ENCODE measurements at places on chromosomes 16 and 17.

DNA sequence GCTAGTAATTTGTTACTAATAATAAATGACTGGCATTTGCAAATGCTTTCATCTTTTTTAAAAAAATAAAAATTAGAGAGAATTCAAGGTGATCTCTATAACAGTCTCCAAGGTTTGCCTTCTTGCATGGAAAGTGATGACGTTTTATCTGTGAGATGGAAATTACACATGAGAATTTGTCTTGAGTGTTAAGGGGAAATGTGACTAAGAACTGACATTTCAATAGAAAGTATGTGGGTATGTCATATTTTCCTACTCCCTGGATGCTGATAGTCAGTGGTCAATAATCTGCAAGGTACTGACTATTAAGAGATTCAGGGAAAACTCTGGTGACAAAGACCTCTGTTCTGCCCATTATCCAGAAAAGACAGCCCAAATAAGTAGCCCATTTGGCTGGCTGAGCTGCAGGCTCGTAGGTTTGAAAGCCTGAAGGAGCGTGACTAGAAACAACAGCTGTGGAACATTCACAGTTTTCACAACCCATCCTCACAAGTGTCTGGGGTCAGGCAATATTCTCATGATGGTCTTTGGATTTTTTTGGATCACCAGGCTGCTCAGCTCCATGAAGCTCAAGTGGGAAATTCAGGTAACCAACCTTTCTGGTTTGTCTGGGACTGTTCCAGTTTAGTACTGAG is 49.7 kb upstream of the WSCD1 start:
- no peak for DNase-seq

GRCh38 chr16:66270333-66270927 is 96.1 kb upstream of the CDH5 start:
- no peak for DNase-seq

DNA sequence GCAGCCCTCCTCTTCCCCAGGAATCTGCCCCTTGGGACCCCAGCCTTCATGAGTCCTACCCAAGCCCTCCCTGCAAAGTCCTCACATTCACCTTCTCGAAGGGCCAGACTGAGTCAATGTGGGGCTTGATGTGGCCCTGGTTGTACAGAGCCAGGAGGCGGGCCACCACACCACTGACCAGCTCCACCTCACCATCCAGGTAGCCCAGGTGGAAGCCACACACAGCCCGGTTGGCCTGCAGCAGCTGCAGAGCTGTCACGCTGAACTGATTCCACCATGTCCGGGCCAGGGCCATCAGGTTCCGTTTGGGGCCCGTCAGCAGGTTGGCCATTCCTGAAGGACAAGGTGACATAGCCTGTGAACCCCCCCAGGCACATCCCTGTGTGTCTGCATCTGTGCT is 6.0 kb downstream of the VAT1 start:
- DNase-seq: no peak

DNA sequence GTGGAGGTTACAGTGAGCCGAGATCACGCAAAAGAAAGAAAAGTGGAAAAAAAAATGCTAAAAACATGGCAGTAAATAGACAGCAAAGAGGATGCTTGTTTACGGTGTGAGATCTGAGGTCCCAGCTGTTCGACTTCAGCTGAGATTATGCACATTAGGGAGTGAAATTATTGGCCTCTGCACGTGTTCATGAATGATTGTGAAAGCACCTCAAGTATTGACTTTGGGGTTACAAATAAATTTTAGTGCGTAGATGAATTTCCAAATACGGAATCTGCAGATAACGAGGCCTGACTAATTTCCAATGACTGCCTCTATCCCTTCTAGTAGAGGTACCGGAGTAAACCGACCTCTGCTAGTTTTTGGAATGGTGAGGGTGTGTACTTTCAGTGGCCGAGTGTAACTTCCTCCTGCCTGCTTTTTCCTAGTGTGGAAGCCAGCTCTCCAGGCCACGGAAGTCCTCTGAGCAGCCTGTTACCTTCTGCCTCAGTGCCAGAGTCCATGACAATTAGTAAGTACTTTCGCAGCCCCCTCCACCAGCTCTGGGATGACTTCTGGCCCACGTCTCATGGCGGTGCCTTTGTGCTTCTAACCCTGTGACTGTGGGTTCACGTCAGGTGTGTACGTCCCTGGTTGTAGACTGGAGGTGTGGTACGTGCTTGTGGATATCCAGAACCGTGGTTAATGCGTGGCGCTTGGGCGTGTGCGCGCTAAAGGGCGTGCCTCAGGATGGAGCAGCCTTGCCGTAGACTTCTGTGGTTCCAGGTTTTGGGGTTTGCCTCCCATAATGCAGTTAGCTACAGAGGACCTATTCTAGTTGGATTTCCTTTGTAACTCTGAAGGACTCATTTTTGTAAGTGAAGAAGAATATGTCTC is 102.1 kb downstream of the SNX29 start:
- no peak for DNase-seq

GRCh38 chr16:69859105-69859989 is 91.8 kb upstream of the CLEC18A start:
- no peak for DNase-seq

- DNase-seq: no peak
Observed at GRCh38 chr17:80872501-80873306, 118.9 kb upstream of the CHMP6 start.

DNA sequence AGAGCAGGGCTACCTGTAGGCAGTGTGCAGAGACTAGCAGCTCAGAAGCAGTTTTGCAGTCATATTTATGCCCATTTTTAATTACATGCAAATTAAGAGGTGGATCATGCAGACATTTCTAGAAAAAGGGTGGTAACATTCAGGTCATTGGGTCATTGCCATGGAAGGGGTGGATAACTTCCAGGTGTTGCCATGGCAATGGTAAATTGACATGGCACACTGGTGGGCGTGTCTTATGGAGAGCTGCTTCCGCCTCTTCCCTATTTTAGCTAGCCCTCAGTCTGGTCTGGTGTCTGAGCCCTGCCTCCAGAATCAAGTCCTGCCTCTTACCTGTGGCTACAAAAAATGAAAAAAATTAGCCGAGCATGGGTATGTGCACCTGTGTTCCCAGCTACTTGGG is 2.8 kb upstream of the DNAI2 start:
- no peak for DNase-seq

DNA sequence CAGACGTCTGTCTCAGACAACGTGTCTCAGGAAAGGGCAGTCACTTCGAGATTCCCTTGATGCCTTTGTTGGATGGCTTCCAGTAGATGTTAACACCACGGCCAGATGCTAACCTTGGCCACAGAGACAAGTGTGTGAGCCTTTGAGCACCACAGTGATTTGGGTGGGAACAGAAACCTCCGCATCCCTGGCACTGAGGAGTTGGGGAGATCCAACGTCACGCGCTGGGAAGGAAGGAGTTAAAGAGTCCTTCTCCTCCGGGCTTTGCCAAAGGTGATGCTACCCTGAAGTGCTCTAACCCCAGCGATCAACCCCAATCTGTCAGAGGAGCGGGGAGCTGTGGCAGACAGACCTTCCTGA is 3.0 kb upstream of the ABR start:
- no peak for DNase-seq

GRCh38 chr16:27195941-27196595 is 7.3 kb upstream of the KDM8 start:
- DNase-seq: no peak

DNA sequence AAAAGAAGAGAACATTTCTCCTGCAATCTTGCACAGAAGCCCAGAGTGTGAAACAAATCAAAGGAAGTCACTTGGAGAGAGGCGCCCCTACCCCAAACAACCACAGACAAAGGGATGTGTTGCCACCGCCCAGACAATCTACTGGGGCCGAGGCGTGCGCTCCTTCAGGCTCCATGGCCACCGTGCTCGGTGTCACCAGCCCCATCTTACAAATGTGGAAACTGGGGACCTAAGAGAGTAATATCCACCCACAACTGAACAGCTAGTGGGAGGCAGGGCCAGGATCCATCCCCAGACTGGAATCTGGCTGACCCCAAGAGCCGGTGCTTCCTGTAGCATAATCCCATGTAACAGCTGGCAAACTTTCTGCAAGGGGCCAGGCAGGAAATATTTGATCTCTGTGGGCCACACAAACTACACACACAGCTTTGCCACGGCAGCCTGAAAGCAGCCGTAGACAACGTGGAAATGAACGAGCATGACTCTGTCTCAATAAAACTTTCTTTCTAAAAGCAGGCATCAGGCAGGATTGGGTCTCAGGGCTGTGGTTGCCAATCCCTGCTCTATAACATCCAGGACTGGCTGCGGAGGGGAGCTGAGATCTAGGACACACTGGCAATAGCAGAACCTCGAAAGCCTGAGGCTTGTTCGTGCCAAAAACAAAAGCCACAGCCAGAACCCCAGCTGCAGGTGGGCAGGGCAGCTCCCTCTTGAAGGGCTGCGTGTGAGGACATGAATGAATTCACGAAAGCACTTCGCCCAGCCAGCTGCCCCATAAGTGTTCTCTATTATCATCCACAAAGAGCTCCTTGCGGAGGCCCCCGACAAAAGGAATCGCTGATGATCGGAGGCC is 26.6 kb upstream of the GINS2 start:
- no peak for DNase-seq

GRCh38 chr17:41667280-41668041 is 21.2 kb upstream of the EIF1 start:
- DNase-seq: no peak

DNA sequence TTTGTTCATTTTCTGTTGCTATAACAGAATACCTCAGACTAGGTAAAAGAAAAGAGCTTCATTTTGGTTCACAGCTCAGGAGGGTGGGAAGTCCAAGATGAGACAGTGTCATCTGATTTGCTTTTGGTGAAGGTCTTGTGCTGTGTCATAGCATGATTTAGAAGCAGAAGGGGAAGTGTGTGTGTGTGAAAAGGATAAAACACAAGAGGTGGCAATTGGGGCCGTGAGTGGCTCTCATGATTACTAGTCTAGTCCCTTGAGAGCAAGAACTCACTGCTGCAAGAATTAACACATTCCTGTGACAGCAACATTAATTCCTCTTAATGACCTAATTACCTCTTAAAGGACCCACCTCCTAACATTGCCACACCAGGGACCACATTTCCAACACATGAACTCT is 8.3 kb downstream of the SLC35G3 start:
- DNase-seq: no peak

DNA sequence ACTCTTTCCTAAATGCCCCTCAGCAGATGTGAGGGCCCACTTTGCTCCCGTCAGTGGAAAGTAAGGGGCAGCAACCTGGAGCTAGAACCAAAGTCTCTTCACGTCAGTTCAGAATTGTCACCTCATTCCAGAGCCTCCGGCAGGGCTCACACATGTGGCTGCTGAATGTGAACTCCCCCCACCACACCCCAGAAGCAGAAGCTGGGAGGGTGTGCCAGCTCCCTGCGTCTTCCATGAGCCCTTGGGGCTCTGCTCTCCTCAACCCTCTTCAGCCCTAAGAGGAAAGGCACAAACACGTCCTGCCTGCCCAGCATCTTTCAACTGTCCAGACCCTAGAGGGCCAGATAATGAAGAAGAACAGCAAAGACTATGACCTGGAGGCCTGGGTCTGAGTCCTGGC is 105.3 kb downstream of the SALL1 start:
- no peak for DNase-seq

- DNase-seq: no peak
Observed at GRCh38 chr16:19737306-19738038, 19.4 kb downstream of the IQCK start.

- no peak for DNase-seq
Observed at GRCh38 chr17:71849783-71850768, 270.7 kb upstream of the SOX9 start.

DNA sequence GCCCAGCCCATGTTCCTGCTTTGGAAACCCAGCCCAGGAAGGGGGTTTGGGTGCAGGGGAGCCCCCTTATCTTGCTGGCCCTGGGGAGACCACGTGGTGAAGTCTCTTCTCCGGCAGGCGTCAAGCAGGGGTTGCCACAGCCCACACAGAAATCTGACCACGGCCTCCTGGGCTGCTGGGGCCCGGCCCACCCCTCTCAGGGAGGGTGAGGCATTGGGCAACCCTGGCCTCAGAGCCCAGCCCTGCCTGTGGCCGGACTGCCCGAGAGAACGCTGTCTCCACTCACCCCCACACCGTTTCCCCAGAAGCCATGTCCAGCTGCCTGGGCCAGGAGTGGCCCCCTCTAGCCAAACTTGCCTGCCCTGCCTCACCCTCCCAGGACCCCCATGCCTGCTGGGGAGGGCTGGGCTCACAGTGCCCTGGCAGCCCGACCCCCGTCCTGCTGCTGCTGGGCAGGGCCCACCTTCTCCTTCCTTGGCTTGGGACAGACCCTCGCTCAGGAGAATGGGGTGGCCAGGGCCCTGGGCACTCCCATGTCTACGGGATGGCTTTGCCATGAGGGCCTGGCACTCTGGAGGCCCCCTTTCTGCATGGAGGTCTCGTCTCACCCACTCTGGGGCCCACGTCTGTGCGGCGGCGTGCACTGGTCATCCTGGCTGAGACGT is 6.7 kb downstream of the RPUSD1 start:
- no peak for DNase-seq

- no peak for DNase-seq
Observed at GRCh38 chr17:81345228-81346089, 49.8 kb upstream of the BAHCC1 start.

DNA sequence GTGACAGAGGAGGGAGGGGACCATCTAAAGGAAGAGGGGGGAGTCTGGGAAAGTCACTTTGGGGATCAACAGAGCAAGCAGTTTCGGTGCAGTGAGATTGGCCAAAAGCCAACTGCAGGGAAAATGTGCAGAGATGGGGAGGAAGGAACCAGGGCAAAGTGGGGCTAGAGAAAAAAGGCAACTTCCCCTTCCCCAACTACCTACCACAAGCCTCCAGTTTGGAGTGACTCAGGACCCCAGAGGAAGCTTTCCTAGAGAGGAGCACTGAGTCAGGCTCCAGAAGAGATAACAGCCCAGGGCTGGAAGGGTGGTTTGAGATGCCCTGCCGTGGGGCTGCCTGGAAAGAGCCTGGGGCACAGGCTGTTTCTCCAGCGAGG is 6.9 kb upstream of the CD300LD start:
- no peak for DNase-seq

GRCh38 chr16:83044589-83044988 is 417.8 kb downstream of the CDH13 start:
- no peak for DNase-seq

- no peak for DNase-seq
Observed at GRCh38 chr16:21242756-21243155, 9.3 kb downstream of the ANKS4B start.

DNA sequence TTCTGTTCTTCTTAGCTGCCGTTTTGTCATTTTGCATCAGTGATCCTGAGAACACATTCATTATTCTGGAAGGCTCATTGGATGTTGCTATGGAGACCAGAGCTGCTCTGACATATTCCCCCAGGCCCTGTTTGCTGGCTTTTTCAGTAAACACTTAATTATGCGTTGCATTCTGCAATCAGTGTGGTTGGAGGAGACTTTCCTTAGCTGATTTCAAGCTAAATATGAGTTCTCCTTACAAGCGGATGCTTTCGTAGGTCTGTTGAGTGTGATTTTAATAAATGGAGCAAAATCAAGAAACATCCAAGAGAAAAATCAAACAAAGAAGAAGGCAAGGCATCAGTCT is 38.2 kb upstream of the NUDT7 start:
- DNase-seq: no peak

Data from cortex of kidney (tissue), 1 donor.